ENCODE measurements at places on chromosomes 11 and 22.

GRCh38 chr11:19320827-19321226 lies 80.1 kb upstream of the E2F8 start:
- no peak for DNase-seq

- no peak for DNase-seq
Measured at GRCh38 chr11:995752-996420, 40.6 kb downstream of the MUC6 start.

- DNase-seq = no peak
Measured at GRCh38 chr22:47344414-47344813, 582.0 kb downstream of the TBC1D22A start.

DNA sequence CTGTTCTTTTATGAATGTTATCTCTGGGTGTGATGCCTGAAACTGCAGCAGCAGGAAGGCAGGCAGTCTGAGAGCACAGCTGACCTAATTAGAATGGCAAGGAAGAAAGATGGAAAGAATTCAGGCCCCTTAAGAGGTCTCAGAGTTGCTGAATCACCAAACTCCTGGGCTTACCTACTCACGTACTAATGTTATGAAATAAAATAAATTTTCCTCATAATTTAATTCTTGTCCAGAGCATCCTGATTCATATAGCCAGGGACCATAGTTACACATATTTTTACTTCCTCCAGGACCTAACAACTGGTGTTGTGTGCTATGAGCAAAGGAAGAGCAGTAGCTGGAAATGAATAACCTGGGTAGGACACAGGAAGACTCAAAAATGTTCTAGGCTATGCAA lies 41.9 kb downstream of the SNX19 start:
- DNase-seq = no peak

DNA sequence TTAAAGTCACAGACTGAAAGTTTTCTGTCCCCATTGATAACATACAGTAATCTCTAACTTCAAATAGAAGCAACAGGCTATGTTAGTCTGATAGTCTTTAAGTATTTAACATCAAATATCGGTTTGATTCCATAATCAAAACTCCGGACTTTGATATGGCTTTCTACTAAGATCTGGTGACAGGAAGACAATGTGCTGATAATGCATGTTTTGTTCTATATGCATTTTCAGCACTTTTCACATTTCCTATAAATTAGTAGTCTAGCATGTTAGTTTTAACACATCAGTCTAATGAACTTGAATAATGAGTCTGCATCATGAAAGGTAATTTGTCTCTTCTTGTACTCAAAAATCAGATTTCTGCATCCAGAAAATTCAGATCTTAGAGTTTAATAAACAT lies 252.7 kb downstream of the SBF2 start:
- DNase-seq = no peak

DNA sequence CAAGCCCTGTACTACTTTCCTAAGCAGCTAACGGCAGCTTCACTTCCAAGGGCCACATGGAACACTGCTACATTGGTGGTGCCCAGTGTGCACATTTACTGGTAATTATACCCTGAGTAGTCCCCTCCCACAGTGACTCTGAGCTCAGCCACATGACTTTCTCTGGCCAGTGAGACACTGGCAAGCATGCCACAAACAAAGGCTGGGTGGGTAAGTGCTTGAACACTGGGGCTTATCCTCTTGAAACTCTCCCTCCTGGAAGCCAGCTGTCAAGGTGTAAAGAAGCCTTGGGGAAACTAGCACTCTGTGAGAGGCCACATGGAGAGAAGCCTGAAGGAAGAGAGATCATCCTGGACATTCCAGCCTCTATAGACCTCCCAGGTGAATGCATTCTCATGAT lies 54.4 kb upstream of the DRD2 start:
- no peak for DNase-seq

DNA sequence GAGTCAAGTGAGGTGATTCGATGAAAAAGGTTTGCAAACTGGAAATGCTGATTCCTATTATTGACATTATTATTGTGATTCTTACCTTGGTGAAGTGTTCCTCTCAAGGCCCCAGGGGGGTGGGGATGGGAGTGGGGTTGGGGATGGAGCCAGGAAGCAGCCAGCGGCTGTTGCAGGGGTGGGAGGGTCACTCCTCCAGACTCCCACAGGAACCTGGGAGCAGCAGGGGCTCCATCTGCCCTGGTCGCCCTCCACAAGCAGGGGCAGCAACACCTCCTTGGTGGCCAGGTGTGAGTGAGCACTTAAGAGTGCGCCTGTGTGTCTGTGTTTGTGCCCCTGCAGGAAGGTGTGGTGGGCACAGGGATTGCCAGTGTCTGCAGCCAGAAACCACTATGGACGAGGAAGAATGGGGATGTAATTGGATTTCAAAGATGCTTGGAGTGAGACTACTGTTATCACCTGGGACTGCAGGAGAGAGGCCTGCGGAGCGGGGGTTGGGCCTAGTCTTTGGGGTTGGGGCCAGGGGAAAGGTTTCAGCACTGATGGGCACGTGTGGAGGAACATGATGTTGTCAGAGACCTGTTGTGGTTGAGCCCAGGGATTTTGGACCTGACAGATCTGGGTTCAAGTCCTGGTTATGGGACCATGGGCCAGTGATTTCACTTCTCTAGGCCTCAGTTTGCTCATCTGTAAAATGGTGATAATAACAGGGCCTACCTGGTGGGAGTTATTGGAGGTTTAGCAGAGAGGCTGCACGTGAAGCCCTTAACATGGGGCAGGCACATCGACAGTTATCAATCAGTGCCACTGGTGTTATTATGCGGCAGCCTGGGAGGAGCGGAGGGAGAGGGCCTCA lies 3.6 kb upstream of the TP53I11 start:
- no peak for DNase-seq

DNA sequence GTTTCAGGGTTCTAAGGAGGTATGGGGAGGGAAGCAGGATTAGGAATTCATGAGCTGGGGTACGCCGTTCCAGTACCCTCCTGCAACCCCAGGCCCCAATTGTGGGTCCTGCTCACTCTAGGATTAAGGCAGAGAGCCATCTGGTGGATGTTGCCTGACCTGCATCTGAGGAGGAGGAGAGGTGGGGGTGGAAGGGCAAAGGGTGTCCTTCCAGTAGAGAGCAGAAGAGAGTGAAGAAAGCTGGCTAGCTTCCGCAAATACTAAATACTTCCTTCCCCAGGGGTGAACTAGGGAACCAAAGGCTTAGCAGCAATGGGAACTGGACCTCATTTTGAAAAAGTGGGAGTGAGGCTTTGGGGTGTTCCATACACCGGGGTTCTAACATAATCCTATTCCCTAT lies 10.6 kb downstream of the LRRC51 start:
- DNase-seq = no peak

- DNase-seq = no peak
Measured at GRCh38 chr11:3138178-3139085, 26.7 kb downstream of the OSBPL5 start.

DNA sequence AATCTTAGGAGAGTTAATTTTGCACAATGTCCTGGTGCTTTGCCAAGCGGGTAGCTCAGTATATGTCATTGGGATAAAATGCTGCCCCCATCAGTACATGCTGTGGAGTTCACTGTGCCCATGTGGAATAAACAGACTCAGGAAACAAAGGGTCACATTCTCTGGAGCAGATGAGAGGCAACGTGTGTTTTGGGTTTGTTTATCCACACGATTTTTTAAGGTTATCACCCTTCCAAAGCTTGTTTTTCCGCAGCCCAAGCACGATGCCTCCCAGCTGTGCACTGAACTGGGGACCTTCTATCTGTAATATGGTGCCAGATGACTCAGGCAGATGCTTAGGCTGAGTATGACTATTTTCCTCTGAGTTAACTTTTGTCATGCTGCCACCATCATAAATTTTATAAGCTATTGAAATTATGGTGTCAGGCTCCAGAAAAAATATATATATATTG lies 6.5 kb downstream of the OR4D6 start:
- no peak for DNase-seq

DNA sequence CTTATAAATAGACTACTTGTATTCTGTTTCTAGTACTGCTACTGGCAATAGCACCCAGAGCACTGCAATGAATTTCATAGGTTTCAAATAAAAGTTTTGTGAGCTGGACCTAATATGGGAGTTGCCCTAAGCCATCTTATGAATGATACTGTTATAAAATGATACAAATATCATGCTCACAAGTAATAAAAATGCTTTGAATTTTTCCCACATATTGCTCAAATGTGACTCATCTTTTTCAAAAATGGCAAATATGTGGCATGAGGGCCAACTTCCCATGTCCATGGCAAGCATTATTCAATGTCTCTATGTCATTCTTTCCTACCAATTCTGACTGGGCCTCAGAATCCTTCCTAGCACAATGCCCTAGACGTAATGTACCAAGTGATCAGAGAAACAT lies 137.6 kb downstream of the TRPC6 start:
- DNase-seq = no peak

- no peak for DNase-seq
Measured at GRCh38 chr11:6637871-6638270, 17.7 kb downstream of the DCHS1 start.

DNA sequence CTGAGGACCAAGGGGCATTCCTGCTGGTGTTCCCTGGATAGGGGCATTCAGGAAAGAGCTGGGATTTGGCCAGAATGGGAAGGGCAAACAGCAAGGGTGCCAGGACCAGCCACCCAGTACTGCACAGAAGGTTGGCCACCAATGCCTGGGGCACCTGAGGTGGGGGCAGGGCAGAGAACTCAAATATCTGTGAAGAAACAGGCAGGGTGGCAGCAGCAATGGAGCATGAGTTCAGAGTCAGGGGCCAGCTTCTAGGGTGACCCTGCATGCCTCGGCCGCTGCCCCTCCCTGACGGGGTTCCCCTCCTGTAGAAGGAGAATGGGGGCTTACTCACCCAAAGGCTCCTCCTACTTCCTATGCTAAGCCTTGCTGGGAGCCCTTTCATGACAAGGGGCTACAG lies 79.3 kb upstream of the SHANK2 start:
- no peak for DNase-seq

- DNase-seq = peak; percentile 90
Measured at GRCh38 chr11:33721426-33721825, 14.8 kb downstream of the CD59 start.

- no peak for DNase-seq
Measured at GRCh38 chr22:28015046-28015425, 96.0 kb upstream of the PITPNB start.

GRCh38 chr11:2674658-2675131 lies 25.1 kb downstream of the KCNQ1OT1 start:
- DNase-seq = no peak

DNA sequence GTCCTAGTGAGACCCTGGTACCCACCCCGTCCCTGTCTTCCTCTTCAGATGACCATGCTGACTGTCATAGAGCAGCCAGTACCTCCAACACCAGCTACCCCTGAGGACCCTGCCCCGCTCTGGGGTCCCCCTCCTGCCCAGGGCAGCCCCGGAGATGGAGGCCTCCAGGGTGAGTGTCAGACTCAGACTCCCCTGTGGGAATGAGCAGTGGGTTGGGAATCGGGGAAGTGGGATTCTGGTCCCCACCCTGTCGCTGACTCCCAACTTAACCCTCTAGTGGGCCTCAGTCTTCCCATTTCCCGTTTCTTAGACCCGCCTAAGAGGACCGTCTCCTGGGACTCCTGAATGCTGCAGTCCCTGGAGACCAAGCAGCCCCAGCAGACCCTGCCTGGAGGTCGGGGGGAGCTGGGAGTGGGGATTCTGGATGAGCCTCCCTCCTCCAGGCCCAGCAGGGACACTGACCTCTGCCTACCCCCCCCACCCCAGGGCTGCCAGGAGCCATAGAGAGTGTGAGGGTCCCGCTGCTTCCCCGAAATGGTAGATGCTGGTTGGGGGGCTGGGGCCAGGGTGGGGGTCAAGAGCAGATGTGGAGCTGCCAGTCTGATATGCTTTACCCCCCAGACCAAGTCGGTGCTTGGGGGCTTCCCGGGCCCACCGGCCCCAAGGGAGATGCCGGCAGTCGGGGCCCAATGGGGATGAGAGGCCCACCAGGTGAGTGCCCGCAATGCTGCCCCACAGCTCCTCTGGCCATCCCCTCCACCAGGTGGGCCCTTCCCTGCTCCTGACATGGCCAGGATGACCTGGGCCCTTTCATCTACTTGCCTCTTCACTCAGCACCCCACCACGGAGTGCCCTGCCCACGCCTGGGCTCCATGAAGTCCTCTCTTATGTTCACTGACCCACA lies 25.5 kb downstream of the EMID1 start:
- no peak for DNase-seq
